ENCODE measurements at places on chromosomes 2 and 18.

DNA sequence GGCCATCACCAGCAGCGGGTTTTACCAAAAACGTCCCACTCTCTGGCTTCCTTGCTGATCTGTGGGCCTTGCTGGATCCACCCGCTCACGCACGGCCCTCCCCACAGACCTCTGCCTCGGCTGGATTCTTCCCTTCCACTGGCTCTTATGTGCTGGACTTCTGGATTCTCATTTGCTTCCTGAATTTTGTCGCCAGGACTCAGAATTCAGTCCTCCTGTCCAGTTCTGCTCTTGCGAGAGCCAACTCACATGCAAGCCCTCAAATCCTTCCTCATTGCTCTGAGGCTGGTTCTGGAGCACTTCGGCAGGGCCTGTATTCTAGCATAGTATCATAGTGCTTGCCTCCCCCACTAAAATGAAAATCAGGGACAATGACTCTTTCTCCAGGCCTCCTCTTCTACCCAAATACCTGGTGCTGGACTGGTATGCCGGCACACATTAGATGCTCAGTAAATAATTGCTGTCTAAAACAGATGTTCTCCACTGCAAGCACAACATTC, 115.5 kb downstream of the ATL2 start:
- DNase-seq = no peak

- no peak for DNase-seq
Observed at GRCh38 chr2:239956818-239957261, 68.3 kb downstream of the NDUFA10 start.

DNA sequence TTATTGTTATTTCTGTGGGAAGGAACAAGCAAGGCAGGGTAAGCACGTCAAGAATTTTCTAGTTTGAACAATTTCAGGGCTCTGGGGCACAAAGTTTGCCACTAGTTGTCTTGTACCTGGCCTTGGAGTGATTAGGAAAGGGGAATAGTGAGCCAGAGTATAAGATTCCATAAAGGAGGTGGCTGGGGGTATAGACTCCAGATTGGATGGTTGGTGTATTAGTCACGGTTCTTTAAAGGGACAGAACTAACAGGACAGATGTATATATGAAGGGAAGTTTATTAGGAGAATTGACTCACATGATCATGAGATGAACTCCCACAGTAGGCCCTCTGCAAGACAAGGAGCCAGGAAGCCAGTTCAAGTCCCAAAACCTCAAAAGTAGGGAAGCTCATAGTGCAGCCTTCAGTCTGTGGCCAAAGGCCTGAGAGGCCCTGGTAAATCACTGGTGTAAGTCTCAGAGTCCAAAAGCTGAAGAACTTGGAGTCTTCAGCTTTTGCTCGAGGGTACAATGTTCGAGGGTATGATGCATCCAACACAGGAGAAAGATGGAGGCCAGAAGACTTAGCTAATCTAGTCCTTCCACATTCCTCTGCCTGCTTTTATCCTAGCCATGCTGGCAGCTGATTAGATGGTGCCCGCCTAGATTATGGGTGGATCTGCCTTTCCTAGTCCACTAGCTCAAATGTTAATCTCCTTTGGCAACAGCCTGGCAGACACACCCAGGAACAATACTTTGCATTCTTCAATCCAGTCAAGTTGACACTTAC, 31.5 kb upstream of the PTPRM start:
- DNase-seq = no peak

GRCh38 chr18:13112982-13113381, 105.6 kb upstream of the LDLRAD4 start:
- DNase-seq = no peak

DNA sequence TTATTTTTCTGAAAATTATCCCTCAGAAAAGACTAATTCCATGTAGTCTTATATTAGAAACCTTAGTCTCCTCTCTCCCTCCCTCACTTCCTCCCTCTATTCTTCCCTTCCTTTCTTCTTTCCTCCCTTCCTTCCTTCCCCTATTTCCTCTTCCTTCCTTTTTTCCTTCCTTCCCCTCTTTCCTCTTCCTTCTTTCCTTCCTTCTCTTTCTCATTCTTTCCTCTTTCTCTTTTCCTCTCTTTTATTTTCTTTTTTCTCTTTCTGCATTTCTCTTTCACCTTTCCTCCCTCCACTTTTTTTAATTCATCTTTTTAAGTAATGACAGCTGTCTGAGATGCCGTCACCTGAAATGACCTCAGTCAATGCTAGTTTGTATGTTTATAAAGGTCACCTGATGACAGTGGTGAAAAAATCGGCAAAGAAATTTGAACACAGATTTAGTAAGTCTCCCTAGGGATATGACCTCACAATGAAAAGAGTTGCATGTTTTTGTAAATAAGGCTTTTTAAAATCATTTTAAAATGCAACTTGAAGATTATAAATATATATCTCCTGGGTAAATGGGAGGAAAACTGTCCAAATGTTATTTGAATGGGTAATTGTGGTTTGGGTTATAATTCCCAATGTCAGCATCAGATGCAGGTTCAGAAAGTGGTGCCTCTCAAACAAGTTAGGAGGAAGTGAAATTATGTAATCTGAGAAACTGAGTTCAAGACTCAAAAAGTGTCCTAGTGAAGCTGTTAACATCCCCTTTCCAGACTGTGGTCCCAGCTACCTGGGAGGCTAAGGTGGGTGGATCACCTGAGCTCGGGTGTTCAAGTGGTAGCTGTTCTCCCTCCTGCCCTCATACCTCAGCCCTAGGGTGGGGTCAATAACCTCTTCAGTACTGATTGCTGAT, 90.3 kb upstream of the ST3GAL5 start:
- DNase-seq = no peak

DNA sequence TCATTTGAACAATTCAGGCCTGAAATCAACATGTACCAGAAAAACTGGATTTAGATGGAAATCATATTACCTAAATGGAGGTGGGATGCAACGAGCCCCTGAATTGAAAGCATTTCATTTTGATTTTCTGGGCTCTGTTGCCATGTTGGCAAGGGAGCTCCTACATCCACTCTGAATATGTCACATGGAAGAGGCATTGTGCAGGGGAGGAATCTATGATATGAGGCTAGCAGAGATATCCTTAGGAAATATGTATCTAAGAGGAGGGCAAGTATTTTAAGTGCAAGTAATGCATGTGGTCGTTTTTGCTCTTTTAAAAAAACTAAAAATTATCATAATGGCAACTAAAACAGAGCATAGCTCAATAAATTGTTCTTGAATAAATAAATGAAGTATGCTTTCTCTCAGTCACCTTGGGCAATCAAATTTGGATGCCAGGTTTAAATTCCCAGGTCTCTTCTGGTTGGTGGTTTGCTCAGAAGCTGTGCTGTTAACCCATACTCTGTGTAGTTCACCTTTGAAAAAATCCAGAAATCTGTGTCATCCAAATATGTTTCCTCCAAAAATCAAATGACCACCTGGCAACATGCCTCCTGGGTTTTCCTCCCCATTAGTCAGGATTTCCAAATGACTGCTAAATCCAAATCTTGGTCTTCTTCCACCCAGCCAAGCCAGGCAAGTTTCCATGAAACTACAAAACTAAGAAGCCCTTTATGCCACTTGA, 6.5 kb upstream of the LGALSL start:
- DNase-seq = no peak

DNA sequence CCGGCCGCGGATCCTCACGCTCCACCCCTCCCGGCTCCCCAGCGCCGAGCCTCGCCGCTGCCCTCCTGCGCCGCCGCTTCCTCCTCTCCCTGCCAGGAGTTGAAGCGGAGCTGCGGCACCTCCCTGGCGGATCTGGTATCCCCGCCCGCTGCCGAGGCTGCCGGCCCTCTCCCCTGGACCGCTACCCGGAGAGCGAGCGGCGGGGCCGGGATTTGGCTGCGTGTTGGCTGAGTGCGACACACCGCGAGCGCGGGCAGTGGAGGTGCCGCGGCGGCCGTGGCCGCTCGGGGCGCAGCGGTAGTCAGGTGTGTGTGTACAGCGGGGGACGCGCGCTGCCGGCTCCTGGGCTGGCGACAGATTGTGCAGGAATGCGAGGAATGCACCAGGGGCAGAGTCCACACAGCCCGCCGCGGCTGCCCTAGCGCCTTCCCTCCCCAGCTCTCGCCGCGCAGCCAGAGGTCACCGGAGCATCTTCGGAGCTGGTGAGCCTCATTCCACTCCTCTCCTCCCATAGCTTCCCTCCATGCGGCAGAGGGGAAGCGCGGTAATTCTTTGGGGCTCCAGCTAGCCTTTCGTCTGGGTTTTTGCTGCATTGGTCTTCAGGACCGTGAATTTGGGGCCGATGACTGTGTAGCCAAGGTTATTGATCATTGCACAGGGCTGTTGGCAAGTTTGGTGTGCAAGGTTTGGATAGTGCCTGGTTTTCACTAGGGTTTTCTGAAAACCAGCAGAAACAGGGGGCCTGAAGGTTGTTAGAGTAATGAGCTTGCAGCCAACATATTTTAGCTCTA, 1.3 kb downstream of the PKP4 start:
- peak; percentile 22 for DNase-seq

GRCh38 chr2:17800219-17800618, 16.0 kb upstream of the MSGN1 start:
- DNase-seq = no peak

DNA sequence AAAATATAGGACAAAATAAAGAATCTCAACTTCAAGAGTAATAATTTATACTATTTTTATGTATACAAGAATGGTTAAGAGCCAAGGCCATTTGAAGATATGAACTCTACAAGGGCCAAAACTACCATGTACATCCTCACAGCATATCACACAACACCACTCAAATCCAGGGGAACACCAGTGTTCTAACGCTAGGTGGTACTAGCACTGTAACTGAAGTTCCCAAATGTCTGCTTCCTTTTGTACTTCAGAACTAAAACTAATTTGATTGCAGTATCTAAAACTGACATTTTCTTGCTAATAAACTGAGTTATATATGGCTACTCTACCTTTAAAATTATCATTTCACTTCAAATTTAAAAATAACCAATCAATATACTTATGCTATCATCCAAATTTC, 47.0 kb downstream of the REV1 start:
- no peak for DNase-seq

- DNase-seq = no peak
Observed at GRCh38 chr2:176931588-176932563, 280.7 kb upstream of the HNRNPA3 start.

- no peak for DNase-seq
Observed at GRCh38 chr2:227813229-227813561, 447 bp upstream of the CCL20 start.

DNA sequence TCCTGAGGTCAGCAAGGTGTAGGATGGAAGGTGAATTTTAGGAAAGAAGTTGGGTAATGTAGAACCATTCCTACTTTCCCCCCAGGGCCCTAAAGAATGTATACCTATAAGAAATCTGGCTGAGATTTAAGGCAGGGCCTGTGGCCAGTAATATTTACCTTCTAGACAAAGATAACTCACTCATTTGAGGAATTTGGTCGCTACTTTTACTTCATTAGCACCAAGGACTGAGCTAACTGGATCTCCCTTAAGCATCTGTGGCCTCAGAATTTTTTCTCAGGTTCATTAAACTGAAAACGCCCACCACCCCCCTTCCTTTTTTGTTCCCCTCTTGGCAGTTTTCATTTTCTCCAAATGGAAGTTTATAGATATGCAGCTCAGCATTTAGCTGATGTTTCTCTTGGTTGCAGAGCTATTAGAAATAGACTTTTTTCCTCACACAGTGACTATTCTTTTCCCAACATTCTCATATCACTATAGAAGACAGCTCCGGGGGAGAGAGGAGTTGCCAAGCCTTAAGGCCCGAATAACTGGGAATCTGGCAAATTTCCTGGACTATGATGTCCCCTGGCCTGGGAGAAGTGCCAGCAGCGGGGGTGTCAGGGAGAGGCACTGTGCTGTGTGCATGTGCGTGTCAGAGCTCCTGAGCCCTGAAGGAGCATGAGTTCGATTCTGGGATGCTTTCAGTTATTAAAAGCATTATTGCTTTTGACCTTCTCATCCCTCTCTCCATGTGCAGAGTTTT, 310.9 kb downstream of the PRKCE start:
- no peak for DNase-seq

- DNase-seq = no peak
Observed at GRCh38 chr18:62611453-62612288, 88.8 kb downstream of the ZCCHC2 start.

- no peak for DNase-seq
Observed at GRCh38 chr2:178819147-178819875, 12.1 kb upstream of the TTN start.

DNA sequence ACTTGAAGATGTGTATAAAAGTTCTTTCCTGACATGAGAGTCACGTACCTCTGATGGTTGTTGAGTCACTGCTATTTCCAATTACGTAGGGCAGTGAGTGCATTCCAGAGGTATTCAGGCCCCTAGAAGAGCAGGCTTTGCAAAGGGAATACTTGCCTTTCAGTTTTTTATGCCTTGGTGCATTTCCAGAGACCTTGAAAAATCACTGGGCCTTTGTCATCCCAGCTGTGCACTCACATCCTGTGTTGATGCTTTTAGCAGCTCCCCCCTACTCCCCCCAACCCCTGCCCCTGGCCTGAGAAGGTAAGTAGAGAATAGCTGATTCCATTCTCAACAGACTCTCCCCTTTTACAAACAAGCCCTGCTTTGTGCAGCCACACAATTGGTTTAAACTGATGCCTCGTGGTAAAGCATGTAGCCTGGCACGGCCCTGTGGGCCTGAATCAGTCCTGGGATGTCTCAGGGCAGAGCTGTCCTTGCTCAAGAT, 174.2 kb downstream of the PRPF40A start:
- no peak for DNase-seq
